Fibroblast of lung (primary cell): ENCODE measurements at places on chromosomes 1 and 21.
A peak's percentile ranks its signal among the peaks of the same experiment; 100 is the strongest.

GRCh38 chr1:5729636-5730145 is 262.5 kb downstream of the NPHP4 start:
- DNase-seq, result no peak

DNA sequence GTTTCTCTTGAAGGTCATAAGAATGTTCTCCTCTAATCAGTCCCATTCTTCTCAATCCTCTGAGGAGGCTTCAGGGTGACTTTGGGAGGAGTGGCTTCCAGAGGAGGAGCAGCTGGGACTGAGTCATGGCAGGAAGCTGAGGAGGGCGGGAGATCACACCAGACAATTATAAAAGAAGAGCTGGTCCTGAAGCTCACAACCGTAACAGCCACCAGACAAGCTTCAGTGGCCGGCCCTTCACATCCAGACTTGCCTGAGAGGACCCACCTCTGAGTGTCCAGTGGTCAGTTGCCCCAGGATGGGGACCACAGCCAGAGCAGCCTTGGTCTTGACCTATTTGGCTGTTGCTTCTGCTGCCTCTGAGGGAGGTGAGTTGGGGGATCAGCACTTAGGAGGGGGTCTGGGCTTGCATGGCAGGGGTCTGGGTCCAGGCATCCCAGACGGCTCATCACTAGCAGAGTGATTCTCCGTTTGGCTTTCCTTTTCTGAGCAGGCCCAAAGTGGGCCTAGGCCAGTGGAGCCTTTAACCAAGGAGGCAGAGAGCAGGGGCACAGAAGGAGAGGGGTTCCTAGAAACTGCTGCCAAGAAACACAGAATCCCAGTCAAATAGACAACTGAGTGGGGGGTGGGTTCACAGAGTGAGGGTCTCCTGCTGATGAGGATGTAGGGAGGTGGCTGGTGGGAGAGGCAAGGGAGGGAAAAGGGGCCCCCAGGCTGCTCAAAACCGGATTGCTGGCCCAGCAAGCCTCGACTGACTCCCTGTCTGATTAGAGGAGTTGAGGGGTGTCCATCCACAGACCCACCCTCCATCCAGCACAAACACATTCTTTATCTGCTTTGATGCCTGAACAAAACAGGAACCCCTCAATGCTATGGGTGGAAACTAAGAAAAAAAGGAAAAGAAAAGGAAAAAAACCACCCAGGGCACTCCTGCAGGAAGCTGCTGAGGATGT is at the start of gene ECM1:
Gene ECM1, plus strand, starts transcription at position 198 of the 953 bp plus-strand sequence. Its CDS starts 101 bp downstream, at position 299.
- DNase-seq, result peak; percentile 83

DNA sequence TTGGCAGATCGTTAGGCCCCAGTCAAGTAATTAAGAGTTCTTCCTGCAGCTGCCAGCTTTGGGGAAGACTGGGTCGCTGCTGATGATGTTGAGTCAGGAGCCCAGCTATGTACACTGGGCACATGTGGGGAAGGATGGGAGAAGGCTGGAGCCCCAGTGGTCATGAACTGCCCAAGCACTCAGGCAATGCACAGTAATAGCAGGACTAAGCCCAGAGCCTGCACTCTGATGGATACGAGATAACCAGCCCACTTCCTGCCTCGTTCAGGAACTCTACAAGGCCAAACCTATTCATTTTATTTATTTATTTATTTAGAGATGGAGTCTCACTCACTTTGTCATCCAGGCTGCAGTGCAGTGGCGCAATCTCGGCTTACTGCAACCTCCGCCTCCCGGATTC is 81.1 kb upstream of the BTG3 start:
- DNase-seq, result no peak

DNA sequence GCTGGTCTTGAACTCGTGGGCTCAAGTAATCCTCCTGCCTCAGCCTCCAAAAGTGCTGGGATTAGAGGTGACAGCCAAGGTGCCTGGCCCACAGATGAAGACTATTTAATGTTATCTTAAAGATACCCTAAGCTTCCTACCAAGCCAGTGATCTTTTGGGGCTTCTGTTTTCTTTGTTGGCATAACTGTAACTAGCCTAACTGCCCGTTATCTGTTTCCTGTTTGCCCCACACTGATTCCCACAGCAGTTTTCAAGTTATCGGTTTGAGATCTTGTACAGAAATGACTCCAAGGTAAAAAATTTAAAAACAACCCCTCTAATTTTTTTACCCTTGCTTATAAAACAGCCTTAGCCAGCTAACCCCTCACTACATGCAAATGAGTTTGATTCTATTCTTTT is 12.4 kb downstream of the SELL start:
- no peak for DNase-seq

DNA sequence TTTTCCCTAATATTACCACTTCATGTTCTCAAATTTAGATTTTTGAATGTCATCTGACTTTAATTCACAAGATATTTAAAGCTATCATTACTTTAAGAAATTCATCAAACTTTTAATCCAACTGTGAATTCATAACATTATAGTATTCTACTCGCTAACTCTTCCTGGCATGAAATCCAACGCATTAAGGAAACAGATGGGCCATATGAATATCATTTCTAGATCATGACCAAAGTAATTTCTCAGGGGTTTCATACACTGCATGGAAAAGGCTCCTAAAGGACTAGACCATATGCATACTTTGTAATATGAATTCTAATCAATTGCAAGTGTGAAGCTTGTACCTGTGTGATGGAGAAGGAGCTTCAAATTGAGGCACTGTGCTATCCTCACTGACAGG is 72.4 kb downstream of the COP1 start:
- no peak for DNase-seq

DNA sequence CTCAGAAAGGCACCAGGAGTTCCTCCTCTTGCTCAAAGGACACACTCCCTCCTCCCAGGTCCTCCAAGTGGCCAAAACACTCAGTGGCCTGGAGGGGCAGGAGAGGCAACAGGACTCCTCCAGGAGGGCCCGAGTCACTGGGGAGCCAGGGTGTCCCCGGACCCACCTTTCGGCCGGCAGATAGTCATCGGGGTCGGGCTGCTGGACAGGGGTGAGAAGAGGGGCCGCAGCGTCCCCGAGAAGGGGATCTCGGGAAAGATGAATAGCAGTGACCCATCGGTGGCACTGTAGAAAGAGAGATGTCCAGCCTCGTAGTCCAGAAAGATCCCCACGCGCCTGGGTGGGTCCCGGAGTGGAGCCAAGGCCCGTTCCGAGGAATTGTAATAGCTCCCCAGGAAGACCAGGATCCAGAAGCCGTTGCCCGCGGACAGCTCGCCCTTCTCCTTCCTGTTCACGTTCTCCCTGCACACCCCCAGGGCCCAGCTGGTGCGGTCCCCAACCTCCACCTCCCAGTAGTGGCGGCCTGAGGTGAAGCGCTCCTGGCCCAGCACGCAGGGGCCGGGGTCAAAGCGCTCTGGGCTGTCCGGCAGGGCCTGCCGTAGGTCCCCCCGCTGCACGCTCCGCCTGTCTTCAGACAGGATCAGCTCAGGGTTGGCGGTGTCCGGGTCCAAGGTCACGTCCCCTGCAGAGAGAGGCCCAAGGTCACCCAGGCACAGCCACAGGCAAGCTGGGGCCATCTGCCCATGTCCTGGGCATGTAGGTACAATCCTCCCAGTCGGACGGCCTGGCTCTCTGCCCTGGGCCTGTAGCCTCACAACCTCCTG is 11.9 kb downstream of the TRIM11 start:
- no peak for DNase-seq

DNA sequence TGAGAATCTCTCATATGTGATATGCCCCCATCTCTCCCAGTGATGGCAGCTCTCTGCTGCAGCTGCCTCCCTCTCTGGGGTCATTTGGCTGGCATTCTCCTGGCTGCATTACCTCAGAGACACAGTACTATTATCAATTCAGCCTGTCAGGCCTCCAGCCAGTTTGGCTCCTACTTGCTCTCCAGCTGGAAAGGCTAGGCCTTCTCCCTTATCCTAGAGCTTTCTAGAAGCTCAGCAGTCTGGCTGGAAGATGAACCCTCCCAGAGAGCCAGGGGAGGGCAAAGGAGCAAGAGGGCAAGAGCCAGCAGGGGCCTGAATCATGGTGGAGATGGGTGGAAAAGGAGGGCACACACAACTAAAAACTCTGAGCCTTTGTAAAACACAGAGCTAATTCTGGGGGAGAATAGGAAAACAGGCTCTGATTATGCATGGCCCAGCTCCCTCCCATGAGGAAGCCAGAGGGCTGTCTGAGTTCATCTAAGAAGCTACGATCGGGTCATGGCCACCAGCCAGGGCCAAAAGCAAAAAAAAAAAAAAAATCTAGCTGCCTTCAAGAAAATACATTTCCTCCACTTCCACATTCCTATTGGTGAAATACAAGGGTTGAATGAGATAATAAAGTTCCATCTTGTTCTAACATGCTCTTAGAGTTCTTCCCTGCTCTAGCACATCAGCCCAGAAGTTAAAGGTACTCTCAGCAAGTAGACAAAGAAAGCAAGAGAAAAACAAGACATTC is 8.8 kb downstream of the LAMB3 start:
- DNase-seq, result peak; percentile 55

GRCh38 chr1:226607268-226607660 is 58.7 kb downstream of the STUM start:
- DNase-seq, result no peak

- DNase-seq, result no peak
Observed at GRCh38 chr1:71583756-71584155, 502.9 kb upstream of the ZRANB2 start.

DNA sequence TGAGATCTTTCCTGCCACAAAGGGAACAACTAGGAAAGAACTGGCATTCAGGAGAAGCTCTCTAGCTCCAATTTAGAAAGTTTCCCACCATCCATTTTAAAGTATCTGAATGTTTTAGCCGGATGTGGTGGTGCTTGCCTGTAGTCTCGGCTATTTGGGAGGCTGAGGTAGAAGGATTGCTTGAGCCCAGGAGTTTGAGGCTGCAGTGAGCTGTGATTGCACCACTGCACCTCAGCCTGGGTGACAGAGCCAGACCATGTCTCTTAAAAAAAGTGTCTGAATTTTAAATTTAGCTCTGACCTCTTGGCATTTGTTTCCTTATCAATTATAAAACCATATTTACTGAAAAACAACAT is 67.2 kb downstream of the RPAP2 start:
- no peak for DNase-seq

DNA sequence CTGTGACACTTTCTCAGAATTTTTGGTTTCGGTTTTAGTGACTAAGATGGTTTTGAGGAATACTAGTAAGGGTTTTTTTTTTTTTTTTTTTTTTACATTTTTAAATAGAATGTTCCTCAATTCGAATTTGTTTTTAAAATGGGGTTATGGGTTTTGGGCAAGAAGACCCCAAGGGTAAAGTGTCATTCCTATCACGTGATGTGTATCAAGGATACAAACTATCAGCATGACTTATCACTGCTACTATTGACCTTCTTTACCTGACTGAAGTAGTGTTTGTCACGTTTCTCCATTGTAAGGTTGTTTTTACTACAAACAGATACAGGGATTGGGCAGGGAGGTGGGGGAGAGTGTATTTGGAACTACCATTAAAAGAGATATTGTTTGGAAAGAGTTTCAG is 781.1 kb upstream of the ADGRL4 start:
- no peak for DNase-seq

- DNase-seq, result no peak
Observed at GRCh38 chr1:203048555-203049051, 22.3 kb downstream of the PPFIA4 start.

DNA sequence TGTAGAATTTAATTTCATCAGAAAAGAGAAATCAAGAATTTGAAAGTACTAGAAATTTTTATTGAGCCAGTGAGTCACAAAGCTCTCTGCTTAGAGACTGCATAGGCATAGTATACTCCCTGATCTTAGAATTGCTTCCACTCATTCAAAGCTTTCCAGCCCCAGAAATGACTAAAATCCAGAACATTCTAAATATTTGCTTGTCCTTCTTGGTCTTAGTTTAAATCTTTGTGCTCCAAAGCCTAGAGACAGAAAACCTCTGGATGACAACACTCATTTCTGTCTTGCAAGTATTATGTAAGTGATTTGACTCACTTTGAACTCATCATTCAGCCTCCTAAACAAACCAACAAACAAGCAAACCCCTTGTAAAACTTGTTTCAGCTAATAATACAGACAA is 74.2 kb downstream of the PTPRC start:
- no peak for DNase-seq

DNA sequence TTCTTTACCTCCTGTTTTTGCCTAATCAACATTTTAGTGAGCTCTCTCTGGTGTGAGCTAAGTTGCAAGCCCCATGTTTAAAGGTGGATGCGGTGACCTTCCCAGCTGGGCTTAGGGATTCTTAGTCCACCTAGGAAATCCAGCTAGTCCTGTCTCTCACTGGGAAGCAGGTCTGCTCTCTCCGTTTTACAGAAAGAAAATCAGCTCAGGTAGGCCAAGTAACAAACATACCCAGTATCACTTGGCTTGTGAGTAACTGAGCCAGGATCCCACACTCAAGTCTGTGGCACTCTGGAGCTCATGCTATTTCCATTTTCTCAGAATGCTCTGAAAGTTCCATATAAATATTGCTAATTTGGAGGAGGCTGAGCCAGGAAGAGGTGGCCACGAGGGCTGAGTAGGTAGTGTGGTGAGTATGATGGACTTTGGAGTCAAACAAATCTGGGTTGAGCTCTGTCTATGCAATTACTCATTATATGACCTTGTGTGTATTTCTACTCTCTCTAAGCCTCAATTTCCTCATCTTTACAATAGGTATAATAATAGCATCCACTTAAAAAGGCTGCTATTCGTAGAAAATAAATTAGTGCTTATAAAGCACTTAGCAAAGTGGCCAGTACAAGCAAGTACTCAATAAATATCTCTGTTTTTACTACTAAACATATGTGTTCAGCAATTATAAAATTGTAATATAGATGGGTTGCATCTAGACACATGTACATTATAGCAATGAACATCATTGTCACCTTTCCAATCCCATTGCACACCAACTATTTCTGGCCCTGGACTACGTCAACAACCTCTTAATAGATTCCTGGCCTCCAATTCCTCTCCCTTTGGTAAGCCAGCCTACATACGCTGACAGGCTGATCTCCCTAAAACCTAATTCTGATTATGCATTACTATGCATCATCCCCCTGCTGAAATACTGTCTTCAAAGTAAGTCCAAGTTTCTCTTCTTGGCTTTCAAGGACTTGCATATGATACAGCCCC is 32.7 kb upstream of the DHCR24 start:
- DNase-seq, result no peak

DNA sequence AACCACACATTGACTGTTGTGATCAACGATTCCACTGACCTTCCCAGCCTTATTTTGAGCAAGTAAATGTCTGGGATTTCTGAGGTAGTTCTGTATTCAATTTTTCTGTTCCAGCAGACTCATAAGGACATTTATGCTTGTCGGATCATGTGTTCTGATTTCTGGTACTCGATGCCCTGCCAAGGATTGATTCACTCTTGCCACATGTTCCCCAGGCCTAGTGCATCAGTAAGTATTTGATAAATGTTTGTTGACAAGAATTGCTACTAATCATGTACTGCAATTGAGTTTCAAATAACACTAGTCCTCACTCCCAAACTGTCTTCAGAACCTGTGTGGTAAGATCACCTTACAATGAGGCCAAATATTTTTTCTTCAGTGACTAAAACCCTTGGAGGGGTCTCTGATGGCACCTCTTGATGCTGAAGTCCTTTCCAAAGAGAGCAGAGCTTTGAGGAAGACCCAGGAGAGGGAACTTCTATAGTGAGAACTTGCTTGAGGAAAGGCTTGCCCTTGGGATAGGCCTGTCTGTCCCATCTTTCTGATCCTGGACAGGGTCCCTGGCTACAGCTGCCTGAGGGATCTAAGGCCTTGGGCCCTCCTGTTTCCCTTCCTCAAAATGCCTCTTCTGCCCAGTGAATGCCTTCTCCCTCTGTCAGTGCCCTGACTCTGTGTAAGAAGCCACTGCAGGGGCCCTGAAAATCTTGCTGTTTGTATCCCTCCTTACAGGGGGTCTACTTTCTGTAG is 115.8 kb upstream of the FAM78B start:
- no peak for DNase-seq

- no peak for DNase-seq
Observed at GRCh38 chr1:15676010-15676409, 8.1 kb upstream of the PLEKHM2 start.

GRCh38 chr1:176950736-176951324 is 213.7 kb downstream of the ASTN1 start:
- DNase-seq, result no peak
